Activated naive CD4-positive, alpha-beta T cell treated with anti-CD3 and anti-CD28 coated beads, Interleukin-2, amount 50 U/mL, for 16 hours (primary cell): ENCODE measurements at places on chromosomes 3 and 15.

- DNase-seq: no peak
Observed at GRCh38 chr3:116984301-116984700, 274.7 kb downstream of the TUSC7 start.

- DNase-seq: peak; percentile 13
Observed at GRCh38 chr3:188583341-188584161, 429.6 kb downstream of the LPP start.

DNA sequence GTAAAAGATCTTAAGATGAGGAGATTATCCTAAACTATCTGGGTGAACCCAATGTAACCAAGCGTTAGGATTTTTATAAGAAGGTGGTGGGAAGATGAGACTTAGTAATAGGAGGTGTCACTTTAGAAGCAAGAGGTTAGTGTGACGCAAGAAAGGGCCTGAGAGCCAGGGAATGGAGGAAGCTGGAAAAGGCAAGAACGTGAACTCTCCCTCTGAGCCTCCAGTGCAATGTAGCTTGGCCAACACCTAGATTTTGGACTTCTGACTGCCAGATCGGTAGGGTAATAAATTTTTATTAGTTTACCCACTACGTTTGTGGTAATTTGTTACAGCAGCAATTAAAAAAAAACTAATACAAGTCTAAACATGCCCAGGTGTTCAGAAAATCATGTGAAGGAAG lies 20.8 kb upstream of the CNTN6 start:
- no peak for DNase-seq

- DNase-seq: no peak
Observed at GRCh38 chr3:145022447-145022846, 1050.8 kb downstream of the DIPK2A start.

DNA sequence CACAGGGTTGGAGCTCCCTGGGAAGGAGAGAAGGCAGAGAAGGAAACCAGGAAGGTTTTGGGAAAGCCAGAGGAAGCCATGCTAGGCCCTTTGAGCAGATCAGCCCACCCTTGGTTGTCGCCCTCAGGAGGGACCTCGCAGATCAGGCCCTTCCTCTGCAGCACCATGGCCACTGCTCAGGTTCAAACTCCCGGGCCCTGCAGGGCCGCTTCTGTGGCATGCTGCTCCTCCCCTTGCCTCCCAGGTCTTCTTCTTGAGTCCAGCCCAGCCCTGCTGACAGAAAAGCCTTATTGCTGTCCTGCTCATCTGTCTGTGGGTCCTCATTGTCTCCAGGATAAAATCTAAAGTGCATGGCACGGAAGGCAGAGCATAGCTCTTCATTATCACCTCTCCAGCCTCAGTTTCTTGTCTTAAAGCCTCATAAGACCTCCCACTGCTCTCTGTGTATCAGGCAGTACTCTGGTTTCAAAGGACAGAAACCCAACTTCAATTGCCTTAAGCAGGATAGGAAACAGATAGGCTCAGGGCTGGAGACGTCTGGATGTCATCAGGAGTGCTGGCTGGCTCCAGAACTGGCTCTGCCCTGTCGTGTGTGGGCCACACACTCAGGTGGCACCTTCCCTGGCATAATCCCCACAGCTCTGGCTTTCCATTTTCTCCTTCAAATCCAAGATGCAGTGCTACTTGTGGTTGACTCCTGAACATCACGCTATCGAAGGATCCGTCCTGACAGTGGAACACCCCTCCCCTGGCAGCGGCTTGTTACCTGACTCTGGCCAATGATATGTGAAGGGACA lies 118.5 kb downstream of the EEFSEC start:
- no peak for DNase-seq

DNA sequence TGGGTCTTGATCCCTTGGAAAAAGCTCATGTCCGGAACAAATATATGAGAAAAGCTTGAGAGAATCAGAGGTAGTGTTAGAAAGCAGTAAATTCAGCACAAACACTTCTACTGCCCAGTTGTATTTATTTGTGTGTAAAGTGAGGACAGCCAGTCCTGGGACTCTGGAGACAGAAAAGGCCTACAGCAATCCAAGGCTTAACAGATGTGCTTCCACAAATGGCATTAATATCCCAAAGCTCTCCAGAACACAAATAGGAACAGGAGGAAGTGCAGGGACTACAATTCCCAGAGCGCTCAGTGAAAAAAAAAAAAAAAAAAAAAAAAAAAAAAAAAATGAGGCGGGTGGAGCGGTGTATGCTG lies 390 bp upstream of the AP2M1 start:
- DNase-seq: no peak

GRCh38 chr3:9347887-9348286 lies 15.0 kb upstream of the THUMPD3 start:
- no peak for DNase-seq

DNA sequence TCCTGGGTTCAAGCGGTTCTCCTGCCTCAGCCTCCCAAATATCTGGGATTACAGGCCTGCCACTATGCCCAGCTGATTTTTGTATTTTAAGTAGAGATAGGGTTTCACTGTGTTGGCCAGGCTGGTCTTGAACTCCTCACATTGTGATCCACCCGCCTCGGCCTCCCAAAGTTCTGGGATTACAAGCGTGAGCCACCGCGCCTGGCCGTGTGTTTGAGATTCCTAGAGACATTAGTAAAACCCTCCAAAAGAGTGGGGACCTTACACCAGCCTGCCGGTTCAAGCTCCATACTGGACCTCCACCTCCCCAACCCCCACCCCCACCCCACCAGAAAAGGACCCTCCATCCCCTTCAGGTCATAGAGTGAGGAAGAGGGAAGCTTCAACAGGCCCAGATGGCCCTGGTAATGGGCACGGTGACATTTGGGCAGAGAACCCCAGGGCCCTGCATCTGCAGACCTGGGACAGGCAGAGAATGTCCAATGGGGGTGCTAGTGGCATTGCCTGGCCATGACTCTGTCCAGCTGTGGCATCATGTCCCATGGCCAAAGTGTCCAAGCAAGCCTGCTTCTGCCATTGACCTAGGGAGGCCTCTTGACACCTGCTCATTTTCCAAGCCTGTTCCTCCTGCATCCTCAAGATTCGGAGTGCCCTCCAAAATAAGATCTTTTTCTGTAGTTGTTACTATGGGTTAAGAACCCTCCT lies 108.9 kb upstream of the KLF13 start:
- DNase-seq: no peak

DNA sequence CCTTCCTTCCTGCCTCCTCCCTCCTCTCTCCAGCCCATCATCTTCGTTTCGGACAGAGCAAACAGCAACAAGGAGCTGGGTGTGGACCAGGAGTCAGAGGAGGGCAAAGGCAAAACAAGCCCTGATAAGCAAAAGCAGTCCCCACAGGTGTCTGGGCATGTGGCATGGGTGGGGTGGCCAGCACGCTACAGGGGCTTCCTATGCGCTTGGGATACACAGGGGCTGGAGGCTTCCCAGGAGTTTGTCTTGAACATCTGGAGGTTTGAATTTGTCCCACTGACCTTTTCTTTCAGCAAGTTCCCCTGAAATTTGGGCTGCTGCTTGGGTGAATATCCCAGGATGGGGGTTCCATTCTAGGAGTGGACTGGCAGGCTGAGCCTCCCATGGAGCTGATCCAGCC lies 48.9 kb downstream of the CAPN3 start:
- no peak for DNase-seq

DNA sequence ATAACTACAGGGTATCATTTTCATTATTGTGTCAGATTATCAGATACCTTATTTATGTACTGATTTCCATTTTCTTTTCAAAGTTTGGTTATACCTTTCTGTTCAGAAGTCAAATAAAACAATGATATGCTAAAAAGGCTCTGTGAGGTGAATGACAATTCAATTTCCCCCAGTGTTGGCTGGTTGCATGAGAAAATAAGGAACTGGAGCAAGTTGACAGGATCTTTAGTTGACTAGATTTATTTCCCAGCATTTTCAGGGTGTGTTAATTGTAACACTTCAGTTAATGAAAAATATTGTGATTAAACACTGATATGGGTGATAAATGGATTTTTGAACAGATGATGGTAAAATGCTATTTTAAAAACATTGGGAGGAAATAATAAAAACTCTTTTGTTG lies 122.8 kb upstream of the FAM3D start:
- DNase-seq: no peak

DNA sequence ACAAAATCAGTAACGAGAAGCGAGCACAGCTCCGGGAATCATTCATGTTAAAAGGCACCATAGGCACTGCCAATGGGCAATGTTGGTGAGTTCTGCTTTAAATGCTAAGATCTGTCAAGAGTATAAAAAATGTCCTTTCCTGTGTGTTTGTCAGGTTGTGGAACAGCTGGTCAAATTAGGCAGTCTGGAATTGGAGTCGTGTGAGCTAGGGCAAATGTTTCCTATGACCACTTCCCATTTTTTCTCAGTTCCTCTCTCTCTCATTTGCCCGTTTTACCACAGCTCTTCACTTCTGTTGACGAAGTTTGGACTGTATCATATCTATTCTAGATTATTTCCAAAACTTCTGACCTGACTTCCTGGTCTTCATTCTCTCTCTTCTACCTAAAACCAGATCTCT lies 60.8 kb upstream of the GOLIM4 start:
- no peak for DNase-seq

- no peak for DNase-seq
Observed at GRCh38 chr3:172705170-172705569, 5.7 kb downstream of the NCEH1 start.

DNA sequence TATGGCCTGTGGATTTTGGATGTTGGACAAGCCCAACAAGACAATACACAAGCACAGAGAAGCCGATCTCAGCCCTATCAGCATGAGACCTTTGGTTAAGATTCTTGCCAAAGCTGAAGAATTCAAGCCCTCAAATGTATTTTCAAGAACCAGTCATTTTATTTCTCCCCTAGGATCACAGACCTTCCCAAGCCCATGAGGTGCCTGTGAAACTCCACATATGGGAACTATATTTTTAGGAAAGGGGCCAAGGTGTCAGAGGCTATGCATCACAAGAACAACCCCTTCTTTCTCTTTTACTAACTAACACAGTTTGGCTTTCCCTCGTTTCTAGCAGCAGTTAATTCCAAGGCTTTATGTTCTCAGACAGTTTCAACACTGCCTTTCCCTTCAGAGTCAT lies 364.5 kb downstream of the MAGI1 start:
- no peak for DNase-seq

DNA sequence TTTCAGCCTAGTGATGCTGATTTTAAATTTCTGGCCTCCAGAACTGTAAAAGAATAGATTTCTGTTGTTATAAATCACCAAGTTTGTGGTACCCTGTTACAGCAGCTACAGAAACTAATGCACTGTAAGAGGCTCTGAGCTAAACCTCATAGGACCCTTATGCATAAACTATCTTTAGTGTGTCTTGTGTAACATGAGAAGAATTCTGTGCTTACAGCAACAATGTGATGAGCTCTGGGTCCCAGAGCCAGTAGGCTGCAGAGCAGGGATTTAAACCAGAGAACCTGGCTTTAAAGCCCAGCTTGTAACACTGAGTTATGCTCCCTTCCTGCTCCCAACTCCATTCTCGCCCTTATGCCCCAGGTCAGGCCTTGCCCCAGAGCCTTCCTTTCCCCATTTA lies 113.1 kb downstream of the THSD4 start:
- no peak for DNase-seq

- DNase-seq: no peak
Observed at GRCh38 chr3:25191673-25192072, 236.4 kb upstream of the RARB start.

GRCh38 chr15:69983696-69984265 lies 113.9 kb downstream of the TLE3 start:
- DNase-seq: no peak

DNA sequence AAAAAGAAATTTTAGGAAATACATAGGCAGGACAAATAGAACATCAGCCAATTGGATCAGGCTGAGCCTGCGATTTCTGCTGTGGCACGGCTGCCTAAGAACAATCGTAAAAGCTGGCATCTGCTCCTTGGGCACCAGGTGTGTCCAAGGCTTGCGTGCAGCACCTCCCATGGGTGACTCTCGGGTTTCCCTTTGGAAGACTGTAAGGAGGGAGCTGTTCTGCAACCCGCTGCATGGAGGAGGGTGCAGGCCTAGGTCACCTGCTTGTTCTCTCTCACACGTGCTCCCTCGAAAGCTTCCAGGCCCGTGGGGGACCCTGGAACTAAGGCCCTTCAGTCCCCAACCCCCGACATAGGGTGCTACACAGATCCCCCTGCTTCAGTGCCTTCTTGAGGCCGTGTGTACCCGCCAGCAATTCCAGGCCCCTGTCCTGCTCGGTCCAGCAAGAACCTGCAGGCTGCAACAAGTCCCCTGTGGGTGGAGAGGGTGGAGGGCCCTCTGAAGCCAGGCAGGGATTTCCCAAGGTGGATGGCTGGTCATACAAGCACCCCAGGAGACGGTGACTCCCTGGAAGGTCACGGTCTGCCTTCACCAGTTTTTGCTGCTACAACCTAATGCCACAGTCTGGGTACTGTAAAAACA lies 3.4 kb downstream of the GP9 start:
- no peak for DNase-seq

GRCh38 chr15:67208396-67208795 lies 46.1 kb downstream of the AAGAB start:
- no peak for DNase-seq

- DNase-seq: no peak
Observed at GRCh38 chr3:33855884-33856546, 57.6 kb downstream of the PDCD6IP start.

DNA sequence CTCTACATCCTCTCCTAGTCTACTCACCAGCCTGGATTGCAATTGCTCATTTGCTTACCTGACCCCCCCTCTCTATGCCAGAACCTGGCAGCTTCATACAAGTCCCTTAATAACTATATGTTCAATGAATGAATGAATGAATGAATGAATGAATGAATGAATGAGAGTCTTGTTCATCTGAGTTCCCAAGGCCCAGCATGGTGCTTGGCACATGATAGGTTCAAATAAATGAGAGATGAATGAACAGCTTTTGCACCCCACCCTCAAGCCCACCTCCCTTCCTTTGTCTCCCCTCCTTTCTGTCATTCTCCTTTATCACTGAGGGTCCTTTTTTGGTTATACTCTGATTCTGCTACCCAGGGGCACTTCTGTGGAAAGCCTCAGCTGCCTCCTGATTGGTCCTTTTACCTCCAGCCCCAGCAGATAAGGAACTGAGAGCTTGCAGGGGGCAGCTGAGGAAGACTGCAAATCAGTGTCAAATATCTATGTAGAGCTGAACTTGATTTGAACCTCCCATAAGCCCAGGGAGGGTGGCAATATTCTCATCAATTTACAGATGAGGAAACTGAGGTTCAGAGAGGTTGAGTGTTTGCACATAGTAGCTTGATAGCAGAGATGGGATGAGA lies 54.1 kb upstream of the CHRNB4 start:
- no peak for DNase-seq
